Activated naive CD8-positive, alpha-beta T cell treated with anti-CD3 and anti-CD28 coated beads, Interleukin-2, amount 10 ng/mL, durations not matched to agents 7 days and 5 days (primary cell): ENCODE measurements at places on chromosomes 6 and 20. TPM values are rescaled to one million over a fixed set of nuclear protein-coding genes. Genes with fewer than 3 reads are reported as not detected.

DNA sequence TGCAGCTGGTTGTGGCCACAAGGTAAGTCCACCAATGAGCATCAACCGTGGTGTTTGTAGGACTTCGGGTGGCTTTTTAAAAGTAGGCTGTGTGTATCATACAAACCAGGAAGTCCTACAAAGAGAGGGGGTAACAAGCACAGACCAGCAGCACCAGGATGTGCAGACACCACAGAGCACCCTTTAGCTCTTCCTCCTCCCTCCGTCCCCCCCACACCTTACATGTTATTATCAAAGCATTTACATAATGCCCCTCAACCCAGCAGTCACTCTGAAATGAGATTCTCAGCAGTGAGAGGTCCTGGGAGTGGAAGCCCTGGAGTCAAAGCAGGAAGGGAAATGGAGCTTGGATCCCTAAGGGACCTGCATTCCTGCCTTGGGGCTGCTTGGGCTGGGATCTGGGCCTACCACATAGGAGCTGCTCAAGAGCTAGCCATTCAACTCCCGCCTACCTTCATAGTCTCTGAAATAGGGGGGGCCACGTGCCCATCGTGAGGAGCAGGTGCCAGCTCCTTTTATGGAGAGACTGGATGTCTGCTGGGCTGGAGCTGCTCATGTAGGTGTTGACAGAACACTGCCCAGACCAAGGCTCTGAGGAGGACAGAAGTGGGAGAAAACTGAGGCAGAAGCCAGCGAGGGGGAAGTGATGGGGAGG, 90.6 kb downstream of the PSMB1 start:
- no peak for DNase-seq

DNA sequence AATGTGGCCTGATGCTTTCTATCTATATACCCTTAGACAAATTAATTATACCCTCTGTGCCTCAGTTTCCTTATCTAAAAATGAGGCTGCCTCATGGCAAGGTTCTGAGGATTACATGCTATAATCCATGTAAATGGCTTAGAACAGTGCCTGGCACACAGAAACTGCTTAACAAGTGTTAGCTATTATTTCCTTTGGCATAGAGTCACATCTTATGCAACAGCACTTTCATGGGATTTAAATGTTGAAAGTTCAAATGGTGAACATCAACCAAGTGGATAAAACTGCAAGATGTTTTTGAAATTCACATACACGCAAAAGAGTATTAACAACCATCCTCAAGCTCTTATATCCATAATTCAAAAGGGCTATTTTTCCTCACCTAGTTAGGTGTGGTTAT, 202.8 kb upstream of the JAG1 start:
- DNase-seq, result no peak

EFCAB8 gene
- total RNA-seq, result 0.77 TPM

PHF3 gene
- 66.2 TPM for total RNA-seq

IP6K3 gene
- not detected for total RNA-seq

DNA sequence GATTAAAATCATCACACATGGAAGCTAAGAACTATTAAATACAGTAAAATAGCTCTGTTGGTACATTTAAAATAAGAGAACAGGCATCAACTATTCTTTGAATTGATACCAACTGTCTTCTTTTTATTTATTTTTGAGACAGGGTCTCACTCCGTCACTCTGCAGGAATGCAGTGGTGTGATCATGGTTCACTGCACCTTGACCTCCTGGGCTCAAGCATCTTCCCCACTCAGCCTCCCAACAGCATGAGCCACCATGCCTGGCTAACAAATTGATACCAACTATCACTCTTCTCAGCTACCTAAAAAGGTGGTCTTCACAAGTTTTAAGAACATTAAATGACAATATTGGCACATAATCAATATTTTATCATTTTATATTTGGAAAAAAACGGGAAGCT, 7.8 kb upstream of the PNISR start:
- DNase-seq, result no peak

GRCh38 chr6:27303613-27304272, 8.3 kb downstream of the POM121L2 start:
- DNase-seq, result no peak

SLC17A3 gene
- 0.23 TPM for total RNA-seq

DNA sequence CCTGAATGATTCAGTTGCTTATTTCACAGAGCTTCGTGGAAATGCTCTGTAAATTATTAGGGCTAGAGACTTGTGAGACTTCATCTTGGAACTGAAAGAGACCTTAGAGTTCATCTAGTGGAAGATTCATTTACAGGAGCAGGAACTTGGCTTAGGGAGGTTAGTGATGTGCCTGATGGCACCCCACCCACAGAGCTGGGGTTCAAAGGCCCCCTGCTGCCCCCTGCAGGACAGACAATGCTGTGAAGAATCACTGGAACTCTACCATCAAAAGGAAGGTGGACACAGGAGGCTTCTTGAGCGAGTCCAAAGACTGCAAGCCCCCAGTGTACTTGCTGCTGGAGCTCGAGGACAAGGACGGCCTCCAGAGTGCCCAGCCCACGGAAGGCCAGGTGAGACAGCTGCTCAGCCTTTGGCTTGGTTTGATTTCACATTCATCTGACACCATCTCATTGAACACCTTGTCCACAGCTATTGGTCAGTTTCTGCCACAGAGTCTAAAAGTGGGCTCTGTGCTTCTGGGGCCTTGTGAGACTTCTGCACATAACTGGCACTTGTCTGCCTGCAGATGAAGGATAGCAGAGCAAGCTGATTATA, 25.1 kb downstream of the MYBL2 start:
- peak; percentile 72 for DNase-seq

DNA sequence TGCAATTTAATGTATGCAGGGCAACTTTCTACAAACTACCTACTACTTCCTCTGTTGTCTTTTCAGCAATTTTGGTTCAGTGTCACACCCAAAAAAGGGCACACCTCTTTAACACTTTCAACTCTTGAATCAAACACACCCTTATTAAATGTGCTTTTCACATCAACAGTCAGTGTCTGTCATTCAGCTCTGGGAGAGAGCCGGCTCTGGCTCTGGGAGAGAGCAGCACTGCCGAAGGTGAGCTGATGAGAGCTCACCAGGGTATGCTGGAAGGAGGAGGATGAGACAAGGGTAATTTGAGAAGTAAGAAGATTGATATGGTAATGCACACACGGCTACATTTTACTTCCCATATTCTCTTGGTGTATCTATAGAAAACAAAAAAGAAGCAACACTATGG, 134.3 kb downstream of the RTN4IP1 start:
- DNase-seq, result no peak

GRCh38 chr20:61203320-61203719, 48.7 kb upstream of the CDH4 start:
- DNase-seq, result no peak

GRCh38 chr20:60984666-60985065, 267.4 kb upstream of the CDH4 start:
- no peak for DNase-seq

C20orf141 gene
- not detected for total RNA-seq

DLL1 gene
- 15.2 TPM for total RNA-seq

DNA sequence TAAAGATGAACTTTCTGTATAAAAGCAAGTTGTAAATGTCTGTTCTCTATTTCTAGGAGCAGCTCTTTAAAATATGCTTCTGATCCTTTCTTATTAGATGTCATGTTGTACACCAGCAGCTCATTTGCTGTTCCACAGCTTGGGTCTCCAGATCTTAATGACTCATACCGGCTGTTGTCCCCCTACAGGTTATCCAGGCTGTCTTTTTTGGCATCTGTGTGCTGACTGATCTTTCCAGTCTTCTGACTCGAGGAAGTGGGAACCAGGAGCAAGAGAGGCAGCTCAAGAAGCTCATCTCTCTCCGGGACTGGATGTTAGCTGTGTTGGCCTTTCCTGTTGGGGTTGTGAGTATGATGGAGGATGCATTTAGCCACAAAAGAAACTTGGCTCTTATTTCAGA, 76.0 kb downstream of the AIG1 start:
- no peak for DNase-seq

DNA sequence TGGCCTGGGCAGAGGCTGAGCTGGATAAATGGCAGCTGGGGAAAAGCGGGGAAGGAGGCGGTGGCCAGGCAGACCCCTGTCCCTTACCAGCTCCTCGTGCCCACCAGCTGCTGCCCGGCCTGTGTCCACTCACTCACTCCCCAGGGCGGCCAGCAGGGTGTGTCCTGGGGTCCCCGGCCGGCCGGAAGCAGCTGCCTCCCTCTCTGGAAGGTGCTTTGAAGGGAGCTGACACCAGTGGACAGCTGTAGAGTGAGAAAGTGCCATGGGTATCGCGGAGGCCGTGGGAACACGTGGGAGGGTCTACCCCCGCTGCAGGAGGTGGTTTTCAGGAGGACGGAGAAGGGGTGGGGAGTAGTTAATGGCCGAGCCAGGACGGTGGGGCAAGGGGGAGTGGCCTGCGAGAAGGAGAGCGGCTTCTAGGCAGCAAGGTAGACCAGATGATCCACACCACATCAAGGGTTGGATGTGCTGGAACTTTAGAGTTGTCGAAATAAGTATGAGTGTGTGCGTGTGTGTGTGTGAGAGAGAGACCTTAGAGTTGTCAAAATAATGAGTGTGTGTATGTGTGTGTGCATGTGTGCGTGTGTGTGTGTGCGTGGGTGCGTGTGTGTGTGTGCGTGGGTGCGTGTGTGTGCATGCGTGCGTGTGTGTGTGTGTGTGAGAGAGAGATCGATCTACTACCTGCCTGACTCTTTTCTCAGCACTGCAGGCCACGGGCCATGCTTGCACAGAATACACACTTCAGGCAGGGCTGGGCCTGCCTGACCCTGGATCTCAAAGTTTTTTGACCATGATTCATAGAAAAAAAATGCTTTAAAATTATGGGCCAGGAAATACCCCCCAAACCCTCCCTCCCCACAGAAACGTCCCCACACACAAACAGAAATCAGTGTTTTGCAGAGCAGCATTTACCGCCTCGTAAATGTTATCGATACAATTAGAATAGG, 43.9 kb downstream of the CDH4 start:
- DNase-seq, result no peak

DNA sequence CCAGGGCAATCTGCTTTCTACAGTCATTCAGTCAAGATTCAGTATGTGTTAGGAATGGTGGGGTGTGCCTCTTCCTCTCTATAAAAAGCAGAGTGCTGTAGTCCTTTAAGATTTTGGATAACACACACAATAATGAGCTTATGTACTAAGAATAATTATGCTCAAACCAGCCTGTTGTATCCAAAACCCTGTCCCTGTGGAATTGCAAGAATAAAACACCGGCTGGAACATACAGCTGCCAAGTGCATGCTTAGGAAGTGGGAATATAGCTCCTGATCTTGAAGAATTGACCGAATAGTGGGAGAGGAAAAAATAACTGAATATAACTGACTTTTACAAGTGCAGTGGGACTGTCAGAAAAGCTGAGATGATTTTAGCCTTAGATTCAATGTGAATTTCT, 979 bp upstream of the MOCS1 start:
- DNase-seq, result no peak

GRCh38 chr6:50087231-50087954, 37.7 kb upstream of the DEFB112 start:
- DNase-seq, result no peak

DNA sequence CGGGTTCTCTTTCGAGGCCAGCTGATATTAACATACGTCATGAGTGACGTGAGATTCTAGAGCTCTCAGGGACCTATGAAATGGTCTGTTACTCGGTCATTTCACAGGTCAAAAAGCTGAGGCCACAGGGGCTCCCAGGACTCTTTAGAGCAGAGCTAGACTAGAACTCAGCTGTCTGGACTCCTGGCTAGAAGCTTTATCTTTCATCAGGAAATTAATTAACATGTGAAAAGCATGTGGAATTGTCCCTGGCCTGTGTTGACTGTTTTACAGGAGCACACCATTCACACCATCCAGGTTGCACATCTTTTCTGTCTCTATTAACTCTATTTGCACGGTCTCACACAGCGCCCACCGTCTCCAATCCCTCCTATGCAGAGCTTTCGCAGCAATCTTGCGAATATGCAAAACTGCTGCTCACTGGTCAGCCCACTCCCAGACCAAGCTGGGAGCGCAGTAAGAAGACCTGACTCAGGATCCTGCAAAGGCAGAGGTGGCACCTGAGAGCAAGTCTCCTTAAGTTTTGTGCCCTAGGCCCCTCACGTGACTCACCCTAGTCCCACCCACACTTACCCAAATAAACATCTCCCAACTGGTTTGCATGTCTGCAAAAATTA, 522.5 kb downstream of the CD83 start:
- DNase-seq, result no peak

CLIC5 gene
- 6.0 TPM for total RNA-seq

CAGE1 gene
- 0.17 TPM for total RNA-seq

EPHA7 gene
- total RNA-seq, result not detected

DNA sequence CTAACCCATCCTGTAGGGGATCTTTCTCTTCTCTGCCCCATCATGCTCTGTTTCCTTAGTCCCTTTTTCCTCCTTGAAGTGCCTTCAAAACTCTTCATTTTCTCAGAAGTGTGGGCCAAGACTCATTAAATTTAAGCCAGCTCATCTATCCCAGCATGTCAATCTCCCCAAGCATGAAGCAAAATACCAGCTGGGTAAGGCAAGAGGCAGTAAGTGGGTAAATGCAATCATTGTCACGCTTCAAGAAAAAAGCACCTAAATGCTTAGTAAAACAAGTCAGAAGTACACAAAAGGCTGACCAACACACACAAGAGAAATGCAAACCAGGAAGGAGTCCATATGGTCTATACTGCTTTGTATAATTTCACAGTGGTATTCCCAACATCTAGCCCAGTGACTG, 61.5 kb downstream of the COL12A1 start:
- DNase-seq, result no peak

GRCh38 chr6:117482240-117483003, at the start of gene DCBLD1:
Gene DCBLD1, plus strand, starts transcription at chr6:117482674. Its CDS starts 108 bp downstream, at chr6:117482782.
- DNase-seq, result peak; percentile 74

GRCh38 chr20:59356662-59357165, 56.3 kb downstream of the EDN3 start:
- no peak for DNase-seq

- no peak for DNase-seq
Measured at GRCh38 chr6:16832721-16833120, 71.5 kb upstream of the ATXN1 start.

DNA sequence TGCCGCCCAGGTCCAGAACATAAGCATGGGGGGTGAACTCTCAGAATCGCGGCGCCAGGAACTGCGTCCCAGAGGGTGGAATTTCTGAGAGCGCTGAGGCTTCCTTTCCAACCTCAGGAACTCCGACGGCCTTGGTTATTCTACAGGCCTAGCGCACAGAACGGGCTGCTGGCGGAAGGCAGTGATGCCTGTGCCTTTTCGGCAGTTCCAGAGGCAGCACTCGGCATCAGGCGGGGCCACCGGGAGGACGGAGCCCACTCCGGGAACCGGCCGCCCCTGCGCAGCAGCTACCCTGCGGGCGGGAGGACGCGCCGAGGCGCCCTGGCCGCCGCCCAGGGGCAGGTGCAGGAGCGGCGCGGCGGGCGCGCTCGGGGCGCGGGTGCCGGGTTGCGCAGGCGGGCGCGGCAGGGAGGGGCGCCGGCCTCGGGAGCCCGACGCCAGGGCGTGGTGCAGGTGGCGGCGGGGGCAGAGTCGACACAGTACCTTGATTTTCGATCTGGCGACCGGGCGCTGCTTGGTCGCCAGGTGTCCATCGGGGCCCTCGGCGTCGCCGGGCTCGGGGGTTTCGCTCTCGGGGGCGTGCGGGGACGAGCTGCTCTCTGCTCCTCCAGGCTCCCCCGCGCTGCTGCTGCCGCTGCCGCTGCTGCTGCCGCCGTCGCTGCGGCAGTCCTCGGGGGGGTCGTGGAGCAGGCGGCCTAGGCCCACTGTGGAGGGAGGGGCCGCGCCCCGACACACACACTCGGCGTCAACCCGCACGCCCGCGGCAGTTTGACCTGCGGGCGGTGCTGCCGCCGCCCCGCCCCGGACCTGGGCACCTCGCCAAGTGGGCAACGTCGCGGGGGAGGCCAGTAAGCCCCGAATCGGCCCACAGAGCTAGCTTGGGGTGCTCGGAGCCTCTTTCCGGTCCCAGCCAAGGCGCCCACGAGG, 1.3 kb downstream of the OVOL2 start:
- DNase-seq, result peak; percentile 54

- DNase-seq, result no peak
Measured at GRCh38 chr6:167668019-167668753, 158.5 kb upstream of the AFDN start.
